ENCODE measurements at places on chromosomes 16 and 17. TPM values are rescaled to one million over a fixed set of nuclear protein-coding genes. Genes with fewer than 3 reads are reported as not detected.

The HBQ1 gene
- total RNA-seq = 6.9 TPM

The OR2C1 gene
- total RNA-seq = 0.82 TPM

The MT1A gene
- not detected for total RNA-seq

The KRT25 gene
- not detected for total RNA-seq

The CCL4L2 gene
- total RNA-seq = 2.4 TPM

The ATXN1L gene
- 7.7 TPM for total RNA-seq

The SMARCE1 gene
- total RNA-seq = 119 TPM

The DNAI2 gene
- not detected for total RNA-seq

The OSBPL7 gene
- 7.3 TPM for total RNA-seq

The NRN1L gene
- not detected for total RNA-seq
